ENCODE measurements at places on chromosomes 13 and 19. TPM values are rescaled to one million over a fixed set of nuclear protein-coding genes. Genes with fewer than 3 reads are reported as not detected.

The DNAAF3 gene
- total RNA-seq, result 4.2 TPM

The TMIGD2 gene
- not detected for total RNA-seq

The ZNF71 gene
- total RNA-seq, result 23.2 TPM

The C13orf42 gene
- not detected for total RNA-seq

DNA sequence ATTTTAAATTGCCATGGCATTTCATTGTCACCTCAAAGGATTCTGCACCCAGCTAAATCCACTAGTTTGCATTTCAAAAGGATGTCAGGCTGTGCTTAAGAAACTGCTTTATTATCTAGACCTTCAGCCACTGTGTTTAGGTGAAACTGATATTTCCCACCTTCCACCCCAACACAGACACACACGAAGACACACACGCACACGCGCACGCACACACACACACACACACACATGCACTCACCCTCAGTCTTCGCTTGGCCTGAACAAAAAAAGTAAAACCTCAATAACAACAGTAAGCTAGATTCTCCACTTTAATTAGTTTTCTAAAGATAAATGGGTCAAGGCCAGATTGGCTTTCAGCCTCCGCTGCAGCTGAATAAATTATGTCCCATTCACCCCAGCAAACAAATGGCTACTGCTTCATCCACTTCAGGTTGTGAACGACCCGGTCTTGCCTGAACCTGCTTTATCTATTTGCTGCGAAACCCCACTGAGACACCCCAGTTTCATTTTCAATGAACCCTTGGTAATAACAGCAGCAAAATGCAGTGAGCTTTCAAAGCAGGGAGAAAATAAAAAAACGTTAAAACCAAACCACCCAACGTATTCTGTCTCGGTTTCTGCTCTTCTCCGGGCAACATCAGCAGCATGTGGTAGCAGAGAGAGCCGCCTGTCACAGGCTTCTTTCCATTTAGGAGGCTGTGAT, 166.8 kb downstream of the DCT start:
- DNase-seq, result no peak
- no peak overlapping the region for H3K4me3 ChIP-seq
- no peaks in the 10 kb centered on the region for H3K4me1 ChIP-seq
- no peaks in the 10 kb centered on the region for H3K27me3 ChIP-seq
- H3K27ac ChIP-seq, result no peak overlapping the region

DNA sequence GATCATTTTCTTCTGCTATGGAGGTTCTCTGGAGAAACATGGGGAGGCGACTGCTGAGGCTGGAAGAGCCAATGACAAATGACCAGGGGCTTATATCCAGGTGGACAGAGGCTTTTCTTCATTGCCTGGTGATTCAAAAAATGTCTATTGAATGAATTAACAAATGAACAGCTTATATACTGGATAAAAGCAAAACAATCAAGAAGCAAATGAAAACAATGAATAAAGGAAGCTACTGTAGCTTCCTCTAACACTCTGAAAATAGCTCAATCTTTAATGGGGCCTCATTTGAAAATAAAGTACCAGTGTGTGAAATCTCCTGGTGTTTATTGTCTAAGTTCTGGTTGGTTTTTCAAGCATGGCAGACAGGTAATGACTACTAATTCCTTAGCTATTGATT, 167.5 kb upstream of the TMTC4 start:
- no peaks in the 10 kb centered on the region for H3K27me3 ChIP-seq
- H3K36me3 ChIP-seq, result no peaks in the 10 kb centered on the region
- H3K27ac ChIP-seq, result no peak overlapping the region
- no peak for DNase-seq

DNA sequence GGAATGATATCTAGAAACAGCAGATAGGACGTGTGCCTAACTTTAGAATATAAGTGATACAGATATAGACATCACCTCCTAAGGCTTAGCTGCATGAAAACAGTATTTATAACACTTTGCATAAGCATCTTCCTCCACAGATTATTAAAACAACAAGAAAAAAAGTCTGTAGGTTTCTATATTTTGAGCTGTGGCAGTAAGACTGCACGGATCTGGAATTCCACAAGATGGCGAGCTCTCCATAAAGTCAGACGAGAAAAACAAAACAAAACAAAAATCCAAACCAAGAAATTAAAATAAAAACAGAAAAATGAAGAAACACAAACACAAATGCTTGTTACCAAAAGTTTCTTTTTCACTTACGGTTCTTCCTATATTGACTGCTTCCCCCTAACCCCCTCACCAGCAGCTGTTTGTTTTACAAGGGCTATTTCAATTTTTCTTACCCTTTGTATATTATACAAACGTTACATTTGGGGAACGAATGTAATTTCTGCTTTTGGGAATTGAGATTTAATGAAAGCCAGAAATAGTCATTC, 285.8 kb downstream of the MYO16 start:
- H3K4me1 ChIP-seq, result no peaks in the 10 kb centered on the region
- no peak for DNase-seq
- no peaks in the 10 kb centered on the region for H3K27me3 ChIP-seq
- no peak overlapping the region for H3K27ac ChIP-seq

DNA sequence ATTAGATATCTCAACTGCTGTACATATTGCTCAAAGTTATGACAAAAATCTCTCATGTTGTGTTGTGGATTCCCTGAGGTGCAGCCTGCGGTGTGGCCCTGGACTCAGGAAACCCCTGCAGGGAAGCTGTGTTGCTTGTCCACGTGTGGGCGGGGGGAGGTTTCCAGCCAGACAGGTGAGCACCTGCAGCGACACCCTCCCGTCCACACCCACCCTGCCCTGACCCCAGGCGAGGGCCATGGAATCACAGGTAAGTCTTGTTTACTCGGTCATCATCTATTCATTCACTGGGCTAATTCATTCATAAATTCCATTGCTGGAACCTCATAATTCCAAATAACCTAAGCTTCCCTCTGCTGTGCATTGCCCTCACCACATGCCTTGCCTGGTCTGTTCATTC, 14.1 kb downstream of the PLPP2 start:
- no peak for DNase-seq
- H3K4me3 ChIP-seq, result no peak overlapping the region
- H3K36me3 ChIP-seq, result no peaks in the 10 kb centered on the region
- no peaks in the 10 kb centered on the region for H3K27me3 ChIP-seq

- no peaks in the 10 kb centered on the region for H3K36me3 ChIP-seq
- H3K27ac ChIP-seq, result no peak overlapping the region
- H3K4me3 ChIP-seq, result no peak overlapping the region
- no peak for DNase-seq
- no peaks in the 10 kb centered on the region for H3K27me3 ChIP-seq
Observed at GRCh38 chr13:75303263-75303662, 178.7 kb downstream of the TBC1D4 start.

DNA sequence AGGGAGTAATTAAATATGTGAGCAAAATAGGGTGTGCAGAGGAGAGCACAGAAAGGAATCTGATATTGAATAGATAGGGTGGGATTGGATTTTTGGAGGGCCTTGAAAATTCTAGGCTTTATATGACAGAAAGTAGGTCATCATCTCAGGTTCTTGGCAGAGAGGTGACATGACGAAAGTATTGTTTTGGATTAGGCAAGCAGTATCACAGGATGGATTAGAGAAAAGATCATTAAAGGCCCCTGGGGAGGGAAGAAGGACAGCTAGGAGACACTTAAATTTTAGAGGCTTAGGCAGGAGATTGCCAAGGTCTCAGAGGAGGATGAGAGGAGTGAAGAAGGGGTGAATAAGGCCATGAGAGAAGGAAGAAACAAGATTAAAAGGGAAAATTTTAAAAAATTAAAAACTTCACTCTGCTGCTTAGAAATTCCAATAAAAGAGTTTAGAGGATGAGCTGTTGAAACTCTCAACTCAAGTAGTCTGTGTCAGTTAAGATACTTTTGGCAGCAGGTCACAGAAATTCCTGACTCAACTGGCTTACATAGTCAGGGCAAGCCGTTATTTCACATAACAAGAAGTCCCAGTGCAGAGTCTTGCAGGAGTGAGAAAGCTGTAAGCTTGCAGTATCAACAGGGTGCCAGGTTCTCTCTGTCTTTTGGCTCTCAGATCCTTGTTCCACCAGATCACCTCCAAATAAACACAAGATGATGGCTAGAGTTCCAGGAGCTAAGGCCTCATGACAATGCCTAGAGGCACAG, 8.8 kb downstream of the GPC6 start:
- no peak overlapping the region for H3K27ac ChIP-seq
- H3K4me3 ChIP-seq, result no peak overlapping the region
- H3K4me1 ChIP-seq, result no peaks in the 10 kb centered on the region
- no peak for DNase-seq

DNA sequence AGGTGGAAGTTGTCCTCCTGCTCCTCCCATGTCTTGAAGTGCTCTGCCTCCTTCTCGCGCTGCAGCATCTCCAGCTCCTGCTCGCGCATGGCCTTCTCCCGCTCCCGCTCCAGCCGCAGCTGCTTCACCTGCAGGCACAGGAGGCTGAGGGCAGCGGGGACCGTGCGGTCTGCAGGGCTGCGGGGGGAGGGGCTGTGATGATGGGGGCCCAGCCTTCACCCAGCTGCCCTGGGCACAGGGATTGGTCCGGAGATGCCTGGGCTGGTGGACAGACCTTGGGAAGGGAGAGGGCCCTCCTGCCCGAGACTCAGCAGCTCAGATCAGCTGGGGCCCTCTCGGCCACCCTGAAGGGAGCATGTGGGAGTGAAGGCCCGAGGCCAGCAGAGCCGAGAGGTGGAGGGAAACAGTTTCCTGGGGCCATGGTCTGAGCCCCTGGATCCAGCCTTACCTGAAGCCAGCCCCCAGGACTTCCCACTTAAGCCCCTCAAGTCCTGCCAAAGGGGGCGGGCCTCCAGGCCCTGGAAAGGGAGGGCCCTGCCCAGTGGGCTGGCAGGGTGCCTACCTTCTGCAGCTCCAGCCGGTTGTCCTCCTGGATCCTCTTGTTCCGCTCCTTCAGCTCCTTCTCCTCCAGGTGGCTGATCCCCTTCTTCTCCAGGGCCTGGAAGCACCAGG, 6.3 kb downstream of the CACTIN start:
- no peak overlapping the region for H3K4me3 ChIP-seq
- peaks cover 6% of the 10 kb centered on the region for H3K4me1 ChIP-seq
- no peaks in the 10 kb centered on the region for H3K27me3 ChIP-seq
- no peak for DNase-seq

DNA sequence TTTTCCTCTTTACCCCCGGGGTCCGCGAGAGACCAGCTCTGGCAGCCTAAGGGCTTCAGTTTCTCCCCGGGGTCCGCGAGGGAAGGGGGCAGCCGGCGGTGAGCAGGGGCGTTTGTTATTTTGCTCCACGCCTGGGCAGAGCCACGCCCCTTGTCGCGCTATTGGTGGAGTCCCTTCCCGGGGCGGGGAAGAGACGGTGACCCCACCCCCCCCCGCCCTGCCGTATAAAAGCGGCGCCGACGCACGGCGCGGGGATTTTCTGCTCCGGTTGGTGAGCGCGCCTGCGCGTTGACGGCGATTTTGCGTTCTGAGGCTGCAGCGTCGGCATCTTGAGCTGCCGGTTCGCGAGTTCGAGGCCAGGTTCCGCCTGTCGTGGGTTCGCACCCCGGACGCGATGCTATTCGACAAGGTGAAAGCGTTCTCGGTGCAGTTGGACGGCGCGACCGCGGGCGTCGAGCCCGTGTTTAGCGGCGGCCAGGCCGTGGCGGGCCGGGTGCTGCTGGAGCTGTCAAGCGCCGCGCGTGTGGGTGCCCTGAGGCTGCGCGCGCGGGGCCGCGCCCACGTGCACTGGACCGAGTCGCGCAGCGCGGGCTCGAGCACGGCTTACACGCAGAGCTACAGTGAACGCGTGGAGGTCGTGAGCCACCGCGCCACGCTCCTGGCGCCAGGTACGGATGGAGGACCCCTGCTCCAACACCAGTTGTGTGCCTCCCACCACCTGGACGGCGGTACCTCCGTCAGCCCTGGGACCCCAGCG, at the start of gene ARRDC2:
TSS of gene ARRDC2 (plus strand) at position 254 of the 757 bp plus-strand sequence. CDS start at position 395, 141 bp downstream.
- H3K4me3 ChIP-seq, result peak within 1 kb of the TSS; percentile 66
- peaks cover 11% of the 10 kb centered on the region for H3K36me3 ChIP-seq
- H3K27ac ChIP-seq, result no peak within 1 kb of the TSS
- H3K27me3 ChIP-seq, result no peaks in the 10 kb centered on the region

DNA sequence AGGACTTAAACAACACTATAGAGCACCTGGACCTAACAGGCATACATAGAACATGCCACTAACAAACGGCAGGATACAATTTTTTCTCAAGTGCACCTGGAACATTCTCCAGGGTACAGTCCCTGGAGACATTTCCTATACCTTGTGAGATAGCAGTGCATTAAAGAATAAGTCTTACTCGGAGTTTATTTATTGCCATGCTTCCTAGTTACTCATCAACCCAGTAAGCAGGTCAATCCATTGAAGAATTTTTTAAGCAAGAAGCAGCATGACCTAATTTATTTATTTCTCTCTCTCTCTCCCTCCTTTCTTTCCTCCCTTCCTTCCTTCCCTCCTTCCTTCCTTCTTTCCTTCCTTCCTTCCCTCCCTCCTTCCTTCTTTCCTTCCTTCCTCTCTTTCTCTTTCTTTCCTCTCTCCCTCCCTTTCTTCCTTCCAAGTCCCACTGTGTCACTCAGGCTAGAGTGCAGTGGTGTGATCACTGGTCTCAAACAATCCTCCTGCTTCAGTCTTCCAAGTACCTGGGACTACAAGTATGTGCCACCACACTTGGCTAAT, 6.6 kb upstream of the TFDP1 start:
- DNase-seq, result no peak
- peaks cover 9% of the 10 kb centered on the region for H3K4me1 ChIP-seq
- H3K27me3 ChIP-seq, result peaks cover 7% of the 10 kb centered on the region
- H3K36me3 ChIP-seq, result no peaks in the 10 kb centered on the region

DNA sequence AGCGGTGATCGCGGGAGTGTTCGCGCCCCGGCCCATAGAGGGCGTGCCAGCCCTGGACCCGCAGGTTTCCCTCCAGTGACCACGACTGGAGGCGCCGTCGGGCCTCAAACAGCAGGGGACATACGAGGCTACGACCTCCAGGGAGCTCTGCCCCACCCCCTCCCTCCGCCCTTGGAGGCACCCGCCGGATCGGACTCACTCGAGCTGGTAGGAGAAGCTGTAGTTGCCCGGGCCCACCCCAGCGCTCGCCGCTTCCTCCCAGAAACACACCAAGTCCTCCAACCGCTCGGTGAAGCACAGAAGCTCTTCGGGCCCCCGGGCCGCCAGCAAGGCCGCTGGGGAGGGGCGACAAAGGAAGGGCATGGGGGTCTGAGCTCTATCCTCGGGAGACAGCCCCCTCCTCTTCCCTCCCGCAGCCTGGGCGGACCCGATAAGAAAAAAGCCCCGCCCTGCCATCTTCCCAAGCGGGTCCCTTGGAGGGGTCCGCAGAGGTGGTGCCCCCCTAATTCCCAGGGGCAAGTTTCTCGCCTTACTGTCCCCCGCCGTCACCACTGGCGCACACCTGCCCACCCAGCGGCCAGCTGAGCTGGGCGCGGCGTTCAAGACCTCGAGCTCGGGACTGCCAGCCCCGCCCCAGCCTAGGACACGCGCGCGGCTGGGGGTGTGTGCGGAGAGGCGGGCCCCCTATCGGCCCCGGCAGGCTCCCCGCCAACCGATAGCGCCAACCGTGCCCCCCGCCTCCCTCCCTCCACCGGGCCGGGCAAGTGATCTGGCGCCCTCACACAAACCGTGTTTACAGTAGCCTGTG, 1.0 kb downstream of the EPOR start:
- no peaks in the 10 kb centered on the region for H3K27me3 ChIP-seq
- H3K36me3 ChIP-seq, result 0 out of 2 replicates have a peak, but pooled peaks cover under 1% of the 10 kb centered on the region
- H3K27ac ChIP-seq, result no peak overlapping the region

- H3K27ac ChIP-seq, result no peak overlapping the region
- peaks cover 11% of the 10 kb centered on the region for H3K4me1 ChIP-seq
- DNase-seq, result no peak
- no peaks in the 10 kb centered on the region for H3K36me3 ChIP-seq
- H3K4me3 ChIP-seq, result no peak overlapping the region
Observed at GRCh38 chr19:1933942-1934341, 7.0 kb upstream of the CSNK1G2 start.
